ENCODE measurements at places on chromosomes 11 and 22.
A peak's percentile ranks its signal among the peaks of the same experiment; 100 is the strongest.

- DNase-seq = no peak
Observed at GRCh38 chr11:62535802-62536201, 10.8 kb downstream of the AHNAK start.

DNA sequence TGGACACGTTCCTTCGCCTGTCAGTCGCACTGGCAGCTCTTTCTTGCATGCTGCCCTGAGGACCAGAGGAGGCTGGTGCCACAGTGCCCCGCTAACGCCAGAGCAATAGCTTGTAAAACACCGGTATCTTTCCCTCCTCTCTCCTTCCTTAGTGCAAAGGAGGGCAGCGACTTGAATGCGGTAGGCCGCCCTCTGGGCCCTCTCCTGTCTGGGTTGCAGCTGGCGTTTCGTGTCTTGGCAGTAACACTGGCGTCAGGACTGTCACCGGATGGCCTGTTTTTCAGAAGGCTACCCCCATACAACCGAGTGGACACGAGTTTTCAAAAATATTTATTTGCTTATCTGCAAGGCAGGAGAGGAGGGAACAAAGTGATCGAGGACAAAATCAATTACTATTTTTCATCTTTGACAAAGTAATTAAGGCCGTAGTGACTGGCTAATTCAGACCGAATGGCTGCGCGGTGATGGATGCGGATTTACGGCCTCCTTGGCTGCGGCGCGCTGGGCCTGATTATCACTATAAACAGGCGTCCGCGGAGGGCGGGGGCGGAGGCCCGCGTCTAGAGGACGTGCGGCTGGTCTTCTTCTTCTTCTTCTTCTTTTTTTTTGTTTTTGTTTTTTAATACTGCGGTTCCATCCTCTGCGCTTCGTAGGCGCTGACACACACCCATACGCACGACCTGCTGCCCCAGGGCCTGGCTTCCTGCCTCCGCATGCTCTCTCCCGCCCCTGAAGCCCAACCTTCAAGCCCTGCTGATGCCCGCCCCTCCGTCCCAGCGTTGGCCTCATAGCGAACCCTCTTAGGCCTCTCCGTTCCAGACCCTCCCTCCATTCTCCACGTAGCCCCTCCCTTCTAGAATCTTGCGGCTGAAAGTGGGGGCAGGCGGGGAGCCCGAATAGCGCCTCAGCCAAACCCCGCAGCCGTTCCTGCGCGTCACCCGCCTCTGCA is 2.9 kb upstream of the SLC6A5 start:
- DNase-seq = no peak

DNA sequence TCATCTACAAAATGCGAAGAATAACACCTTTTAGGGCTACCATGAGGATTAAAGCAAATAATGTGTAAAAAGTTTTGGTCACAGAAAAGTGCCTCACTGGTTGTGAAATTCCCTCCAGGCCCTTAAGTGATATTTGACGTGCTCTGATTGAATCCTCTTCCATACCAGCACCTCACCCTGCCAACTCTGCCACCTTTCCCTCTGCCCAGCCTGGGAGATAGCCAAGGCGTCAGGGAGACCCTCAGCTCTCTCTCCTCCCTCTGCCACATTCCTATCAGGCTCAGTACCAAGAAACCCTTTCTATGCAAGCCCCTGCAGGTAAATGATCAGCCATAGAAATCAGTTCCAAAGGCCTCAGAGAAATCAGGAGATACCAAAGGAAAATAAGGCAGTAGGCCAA is 21.4 kb downstream of the PLEKHA7 start:
- DNase-seq = no peak

GRCh38 chr22:23032658-23033057 is 37.7 kb upstream of the GNAZ start:
- no peak for DNase-seq

- DNase-seq = no peak
Observed at GRCh38 chr11:64334764-64335735, 5.0 kb upstream of the CCDC88B start.

DNA sequence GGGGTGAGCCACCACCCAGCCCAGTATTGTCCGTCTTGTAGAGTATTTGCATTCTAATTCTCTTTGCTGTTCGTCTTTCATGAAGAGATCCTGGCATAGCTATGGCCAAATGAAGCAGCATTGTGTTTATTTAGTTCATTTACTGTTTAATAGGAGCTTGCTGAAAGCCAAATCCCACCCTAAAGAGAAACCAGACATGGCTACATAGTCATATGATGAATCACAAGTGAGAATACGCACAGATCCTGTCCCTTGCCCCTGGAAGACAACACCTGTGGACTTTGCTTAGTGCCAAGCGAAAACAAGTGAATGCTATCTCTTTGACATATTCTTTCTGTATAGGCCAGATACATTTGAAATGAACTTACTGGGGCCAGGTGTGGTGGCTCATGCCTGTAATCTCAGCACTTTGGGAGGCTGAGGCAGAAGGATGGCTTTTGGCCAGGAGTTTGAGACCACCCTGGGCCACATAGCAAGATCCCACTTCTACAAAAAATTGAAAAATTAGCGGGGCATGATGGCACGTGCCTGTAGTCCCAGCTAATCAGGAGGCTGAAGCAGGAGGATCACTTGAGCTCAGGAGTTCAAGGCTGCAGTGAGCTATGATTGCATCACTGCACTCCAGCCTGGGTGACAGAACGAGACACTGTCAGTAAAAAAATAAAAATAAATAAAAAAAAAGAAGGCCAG is 5.1 kb upstream of the ARFGAP3 start:
- DNase-seq = no peak

GRCh38 chr22:40198733-40199132 is 21.0 kb downstream of the TNRC6B start:
- no peak for DNase-seq

DNA sequence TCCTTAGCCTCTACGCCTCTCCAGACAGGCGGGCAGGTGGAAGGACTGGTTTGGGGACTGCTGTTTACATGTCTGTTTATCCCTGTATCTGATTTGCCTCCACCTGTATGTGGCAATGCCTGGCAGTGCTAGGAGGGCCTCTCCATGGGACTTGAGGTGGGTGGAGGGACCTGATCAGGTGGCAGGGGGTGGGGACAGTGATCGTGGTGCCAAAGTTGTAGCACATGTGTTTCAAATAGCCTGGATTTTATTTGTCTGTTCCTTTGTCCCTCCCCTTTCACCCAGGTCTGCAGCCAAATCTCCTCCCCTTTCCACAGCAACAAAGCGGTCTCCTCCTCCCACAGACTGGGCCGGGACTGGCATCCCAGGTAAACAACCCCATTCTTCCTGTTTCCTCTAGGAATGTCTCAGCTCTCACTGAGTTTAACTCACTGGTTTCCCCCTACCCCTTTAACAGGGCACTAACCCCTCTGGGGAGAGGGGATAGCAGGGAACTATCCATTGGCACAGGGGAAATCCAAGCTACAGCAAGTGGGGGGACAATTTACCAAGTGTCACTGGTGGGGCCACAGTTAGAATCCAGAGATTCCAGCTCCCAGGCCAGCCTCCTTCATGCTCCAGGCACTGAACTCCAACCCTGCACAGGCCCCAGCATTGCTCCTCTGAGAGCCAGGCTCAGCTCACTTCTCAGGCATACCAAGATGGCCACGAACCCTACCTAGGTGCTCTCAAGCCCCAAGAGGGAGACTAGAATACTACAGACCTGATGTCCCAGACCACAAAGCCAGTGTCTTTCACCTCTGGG is 22.9 kb upstream of the TLCD5 start:
- no peak for DNase-seq

- no peak for DNase-seq
Observed at GRCh38 chr11:7637447-7638157, 35.7 kb downstream of the CYB5R2 start.

DNA sequence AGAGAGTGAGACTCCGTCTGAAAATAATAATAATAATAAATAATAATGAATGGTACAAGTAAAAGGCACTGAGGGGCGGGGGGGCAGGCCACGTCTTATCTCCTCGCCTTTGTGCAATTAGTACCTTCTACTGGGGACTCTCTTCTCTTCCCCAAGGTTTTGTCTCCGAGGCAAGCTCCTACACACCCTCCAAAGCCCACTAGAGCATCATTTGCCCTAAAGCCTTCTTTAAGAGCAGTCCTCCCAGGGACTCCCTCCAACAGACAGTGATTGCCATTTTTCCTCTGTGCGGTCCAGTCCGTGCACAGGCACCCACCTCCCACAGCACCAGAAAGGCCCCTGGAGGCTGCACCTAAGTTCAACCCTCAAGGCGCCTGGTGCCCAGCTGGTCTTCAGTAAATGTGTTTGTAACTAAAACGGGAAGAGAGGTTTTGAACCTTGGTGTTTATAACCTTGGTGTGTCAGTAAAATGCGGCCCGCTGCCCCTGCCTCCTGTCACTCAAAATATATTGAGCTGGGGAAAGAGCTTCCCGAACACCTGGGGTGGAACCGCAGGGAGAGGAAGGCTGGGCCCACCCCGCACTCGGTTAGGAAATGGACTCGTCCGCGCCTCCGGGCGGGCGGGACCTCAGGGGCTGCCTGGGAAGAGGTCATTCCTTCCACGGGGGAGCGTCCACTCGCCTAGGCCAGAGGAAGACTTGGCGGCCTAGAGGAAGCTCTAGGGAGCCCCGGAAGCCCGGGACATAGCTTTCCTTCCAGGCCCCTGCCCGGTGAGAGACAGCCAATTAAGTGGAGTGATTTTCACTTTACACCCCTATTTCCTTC is 4.7 kb upstream of the KDELR3 start:
- no peak for DNase-seq

GRCh38 chr11:13238879-13239514 is 38.6 kb upstream of the BMAL1 start:
- DNase-seq = peak; percentile 32

- no peak for DNase-seq
Observed at GRCh38 chr11:16956538-16957153, 57.6 kb downstream of the PLEKHA7 start.

GRCh38 chr11:114209904-114210303 is 86.3 kb upstream of the NNMT start:
- DNase-seq = no peak

DNA sequence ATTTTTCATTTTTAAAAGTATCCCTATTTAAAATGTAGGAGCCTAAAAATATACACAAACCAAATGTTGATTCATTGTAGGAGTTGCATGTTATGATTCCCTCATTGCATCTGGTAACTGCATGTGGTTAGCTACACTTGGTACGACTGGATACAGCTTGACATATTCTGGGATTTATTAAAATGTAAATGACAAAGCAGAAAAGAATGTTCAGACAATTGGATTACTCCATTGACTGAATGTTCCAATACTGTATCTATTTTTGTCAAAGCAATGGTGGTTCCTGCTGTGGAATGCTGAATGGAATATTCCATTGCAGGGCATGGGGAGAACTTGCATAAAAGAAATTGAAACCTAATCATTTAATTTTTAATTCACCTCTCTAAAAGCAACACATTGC is 30.8 kb downstream of the BLID start:
- DNase-seq = no peak

DNA sequence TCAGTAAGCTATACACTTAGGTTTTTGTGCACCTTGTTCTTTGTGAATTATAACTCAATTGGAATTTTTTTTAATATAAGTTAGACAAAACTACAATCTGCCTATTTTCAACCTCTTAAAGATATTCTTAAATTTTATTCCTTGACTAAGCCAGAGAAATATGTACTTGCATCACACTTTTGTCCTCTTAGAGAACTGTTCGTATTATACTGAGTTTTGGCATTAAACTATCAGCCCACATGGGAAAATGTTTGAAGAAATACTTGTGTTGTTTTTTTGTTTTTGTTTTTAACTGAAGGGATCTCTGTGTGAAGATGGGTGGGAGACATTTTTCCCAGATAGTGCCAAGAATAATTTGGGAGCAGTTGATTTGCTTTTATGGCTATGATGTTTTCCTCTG is 25.3 kb downstream of the CEP295 start:
- no peak for DNase-seq

- DNase-seq = no peak
Observed at GRCh38 chr22:44535362-44536095, 37.5 kb upstream of the RTL6 start.

- DNase-seq = peak; percentile 62
Observed at GRCh38 chr11:78187366-78188285, 800 bp downstream of the KCTD21 start.
